ENCODE measurements at places on chromosomes 6 and 20. TPM values are rescaled to one million over a fixed set of nuclear protein-coding genes. Genes with fewer than 3 reads are reported as not detected.

GRCh38 chr20:16446991-16447390 is 126.3 kb downstream of the KIF16B start:
- no peaks in the 10 kb centered on the region for H3K4me1 ChIP-seq
- no peaks in the 10 kb centered on the region for H3K36me3 ChIP-seq
- H3K4me3 ChIP-seq, result no peak overlapping the region
- no peak overlapping the region for H3K27ac ChIP-seq
- no peaks in the 10 kb centered on the region for H3K27me3 ChIP-seq

DNA sequence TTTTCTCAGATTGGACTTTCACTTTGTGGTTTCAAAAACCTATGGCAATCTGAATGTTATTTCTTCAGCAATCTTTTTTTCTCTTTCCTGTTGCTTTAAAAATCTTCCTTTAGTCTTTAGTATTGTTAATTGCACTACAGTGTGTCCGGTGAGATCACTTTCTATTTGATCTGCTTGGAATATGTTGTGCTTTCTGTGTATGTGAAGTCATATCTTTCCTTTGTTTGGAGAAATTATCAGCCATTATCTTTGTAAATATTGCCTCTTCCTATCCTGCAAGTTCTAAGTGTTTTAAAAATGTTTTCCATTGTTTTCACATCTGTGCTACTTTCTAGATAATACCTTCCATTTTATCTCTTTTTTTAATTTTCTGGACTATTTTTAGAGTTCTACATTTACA is 171.4 kb upstream of the PRSS16 start:
- no peak overlapping the region for H3K27ac ChIP-seq
- no peak overlapping the region for H3K4me3 ChIP-seq
- no peaks in the 10 kb centered on the region for H3K4me1 ChIP-seq
- peaks cover 9% of the 10 kb centered on the region for H3K36me3 ChIP-seq
- DNase-seq, result no peak
- no peaks in the 10 kb centered on the region for H3K27me3 ChIP-seq

COL12A1 gene
- total RNA-seq, result 20.4 TPM

- no peak for DNase-seq
- peaks cover 6% of the 10 kb centered on the region for H3K27me3 ChIP-seq
- no peak overlapping the region for H3K4me3 ChIP-seq
- no peak overlapping the region for H3K27ac ChIP-seq
Observed at GRCh38 chr6:32114796-32115195, 5.7 kb upstream of the TNXB start.
